Fibroblast of the aortic adventitia (primary cell): ENCODE measurements at places on chromosomes 2 and 18. TPM values are rescaled to one million over a fixed set of nuclear protein-coding genes. Genes with fewer than 3 reads are reported as not detected.

The XIRP2 gene
- 0.09 TPM in 1 of 2 replicates, not detected in the other for total RNA-seq

DNA sequence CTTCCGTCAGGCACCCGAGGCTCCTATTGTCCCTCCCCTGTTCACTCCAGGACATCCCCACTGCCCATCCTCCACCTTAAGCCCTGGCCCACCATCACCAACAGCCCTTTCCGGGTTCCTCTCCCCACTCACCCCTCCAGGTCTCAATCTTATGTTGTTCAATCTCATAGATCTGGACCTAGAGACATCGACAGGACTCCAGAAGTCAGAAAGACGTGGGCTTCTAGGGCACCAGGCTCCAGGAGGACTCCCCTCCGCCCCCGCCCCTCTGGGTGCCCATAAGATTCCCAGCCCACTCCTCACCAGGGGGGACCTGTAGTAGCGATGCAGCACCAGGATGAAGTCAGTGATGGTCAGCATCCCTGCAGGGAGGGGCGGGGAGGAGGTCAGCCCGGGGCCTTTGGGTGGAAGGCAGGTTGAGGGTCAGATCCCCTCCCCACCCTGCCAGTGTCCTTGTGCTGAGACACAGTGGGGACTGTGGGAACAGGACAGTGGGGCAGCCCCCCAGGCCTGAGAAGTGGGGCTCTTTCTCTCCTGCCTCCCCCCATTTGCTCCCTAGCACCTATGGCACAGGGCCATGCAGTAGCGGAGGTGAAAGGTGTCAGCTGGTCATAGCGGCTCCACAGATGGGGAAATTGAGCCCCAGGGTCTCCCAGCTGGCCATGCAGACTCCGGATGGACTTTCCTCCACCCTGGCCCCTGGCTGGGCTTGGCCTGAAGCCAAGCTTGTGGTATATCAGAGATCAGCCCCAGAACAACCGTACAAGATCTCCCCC is 3.7 kb downstream of the PRKAG3 start:
- no peak for DNase-seq

DNA sequence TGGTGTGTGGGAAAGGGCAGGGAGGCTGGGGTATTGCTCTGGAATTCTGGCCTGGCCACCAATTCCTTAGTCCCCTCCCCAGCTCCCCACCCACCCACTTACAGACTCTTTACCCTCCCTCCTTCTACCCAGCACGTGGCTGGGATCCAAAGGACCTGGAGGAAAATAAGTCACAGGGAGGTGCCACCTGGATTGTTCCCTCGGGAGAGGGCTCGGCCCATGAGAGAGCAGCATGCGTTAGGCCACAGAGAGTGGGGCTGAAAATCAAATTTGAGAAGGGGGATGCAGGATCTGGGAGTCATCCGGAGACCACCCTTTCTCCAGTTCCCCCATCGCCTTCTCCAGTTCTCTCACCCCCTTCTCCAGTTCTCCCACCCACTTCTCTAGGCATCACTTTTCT is 3.0 kb downstream of the ASPRV1 start:
- DNase-seq, result no peak

- peak; percentile 10 for DNase-seq
These were observed 294.7 kb downstream of the MEIS1 start for GRCh38 chr2:66729416-66730330.

- no peak for DNase-seq
These were observed 1.7 kb downstream of the TMEM18 start for GRCh38 chr2:675460-675859.

DNA sequence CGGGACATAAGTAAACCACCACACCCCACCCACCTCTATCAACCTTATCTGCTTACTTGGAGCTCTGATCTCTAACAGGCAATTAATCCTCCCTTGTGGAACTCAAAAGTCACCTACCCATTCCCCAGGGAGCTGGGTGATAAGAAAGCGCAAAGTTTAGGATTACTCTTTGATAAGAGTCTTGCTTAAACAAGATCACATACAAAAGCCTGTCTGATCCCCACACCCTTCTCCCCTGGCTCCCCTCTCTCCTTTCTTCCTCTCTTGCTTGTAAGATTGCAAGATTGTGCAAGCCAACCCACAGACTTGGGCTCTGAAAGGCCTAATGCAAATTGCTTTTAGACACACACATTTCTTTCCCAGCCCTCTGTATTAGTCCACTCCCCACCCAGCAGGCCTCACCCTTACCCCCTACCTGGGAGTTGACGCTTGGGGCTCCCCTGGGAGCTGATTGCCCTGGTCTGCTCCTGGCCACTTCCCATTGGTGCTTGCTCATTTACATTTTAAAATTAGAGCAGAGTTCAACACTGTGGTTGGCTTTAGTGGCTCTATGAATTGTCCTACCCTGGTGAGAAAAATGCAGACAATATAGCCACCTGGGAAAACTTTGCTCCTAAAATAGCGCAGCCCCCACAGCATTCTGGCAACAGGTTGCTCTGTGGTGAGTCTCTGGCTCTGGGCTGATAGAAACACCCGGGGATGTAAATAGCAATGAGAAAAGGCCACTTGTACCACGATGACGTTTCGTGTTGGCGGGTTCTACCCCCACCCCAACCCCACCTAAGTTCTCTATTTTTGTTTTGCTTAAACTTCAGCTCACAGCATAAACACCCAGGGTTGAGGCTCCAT is 92.8 kb upstream of the MSH2 start:
- peak; percentile 76 for DNase-seq

The ARHGAP25 gene
- total RNA-seq, result 0.36 and 2.2 TPM in 2 replicates

The DSC3 gene
- 0.09 and 12.1 TPM in 2 replicates for total RNA-seq

GRCh38 chr2:130183512-130184373 is 1.7 kb downstream of the MZT2B start:
- DNase-seq, result peak; percentile 47

DNA sequence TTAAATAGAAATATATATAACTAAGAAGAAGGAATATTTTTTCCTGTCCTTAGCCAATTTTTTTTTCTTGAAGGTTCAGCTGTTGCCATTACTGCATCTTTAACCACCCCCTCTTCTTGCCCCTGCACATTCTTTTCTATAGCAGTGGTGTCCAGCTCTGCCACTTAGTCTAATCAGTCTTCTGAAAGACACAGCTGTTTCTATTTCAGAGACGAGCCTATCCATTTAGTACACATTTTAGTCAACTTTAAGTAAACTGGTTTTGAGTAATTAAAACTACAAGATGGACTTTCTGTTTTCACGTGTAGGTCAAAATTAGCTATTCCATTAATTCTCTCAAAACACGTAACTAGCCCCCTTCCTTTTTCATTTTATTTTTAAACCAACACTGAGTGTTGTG is 21.0 kb downstream of the SPOPL start:
- DNase-seq, result no peak

The CLEC4F gene
- total RNA-seq, result not detected in 2 replicates

GRCh38 chr18:35043207-35043606 is 2.0 kb downstream of the MAPRE2 start:
- no peak for DNase-seq

DNA sequence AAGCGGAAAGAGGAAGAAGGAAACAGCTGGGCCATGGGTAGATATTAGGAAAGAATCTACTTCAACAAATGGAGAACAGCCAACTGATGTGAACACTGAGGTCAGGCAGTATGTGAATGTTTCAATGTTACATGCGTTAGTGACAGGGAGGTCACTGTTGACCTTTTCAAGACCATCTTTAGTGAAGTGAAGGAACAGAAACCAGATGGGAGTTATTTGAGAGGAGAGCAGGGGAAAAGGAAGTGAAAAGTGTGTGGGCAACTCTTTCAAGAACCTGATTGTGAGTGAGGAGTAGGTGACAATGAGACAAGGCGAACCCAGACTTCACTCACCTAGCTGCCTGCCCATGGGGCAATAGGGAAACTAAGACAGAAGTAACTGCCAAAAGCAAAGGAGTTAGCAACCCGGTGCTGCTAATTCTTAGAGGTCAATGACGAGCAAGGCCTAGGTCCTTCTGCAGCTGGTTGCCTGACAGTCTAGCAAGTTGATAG is 67.0 kb downstream of the SP3 start:
- DNase-seq, result no peak

DNA sequence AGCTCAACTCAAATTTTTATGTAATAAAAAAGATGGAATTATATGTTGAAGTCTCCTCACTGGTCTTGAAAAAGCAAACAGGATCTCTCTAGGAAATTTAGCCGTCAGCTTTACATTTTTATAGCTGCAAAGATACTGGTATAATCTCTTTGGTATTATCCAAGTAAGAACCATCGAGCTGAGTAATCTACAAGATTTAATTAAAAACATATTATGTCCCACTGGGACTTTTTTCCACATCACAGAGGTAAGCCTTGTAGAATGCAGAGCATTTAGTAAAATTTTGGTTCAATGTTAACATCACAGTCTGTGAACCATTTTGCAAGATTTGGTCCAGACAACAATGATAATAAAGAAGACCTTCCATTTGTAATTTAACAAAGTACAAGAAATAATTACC is 162.6 kb upstream of the SLC39A10 start:
- DNase-seq, result peak; percentile 15

- no peak for DNase-seq
These were observed 28.3 kb upstream of the SNED1 start for GRCh38 chr2:240970104-240970503.

GRCh38 chr18:55179835-55180234 is 220.6 kb upstream of the CCDC68 start:
- DNase-seq, result peak; percentile 42

DNA sequence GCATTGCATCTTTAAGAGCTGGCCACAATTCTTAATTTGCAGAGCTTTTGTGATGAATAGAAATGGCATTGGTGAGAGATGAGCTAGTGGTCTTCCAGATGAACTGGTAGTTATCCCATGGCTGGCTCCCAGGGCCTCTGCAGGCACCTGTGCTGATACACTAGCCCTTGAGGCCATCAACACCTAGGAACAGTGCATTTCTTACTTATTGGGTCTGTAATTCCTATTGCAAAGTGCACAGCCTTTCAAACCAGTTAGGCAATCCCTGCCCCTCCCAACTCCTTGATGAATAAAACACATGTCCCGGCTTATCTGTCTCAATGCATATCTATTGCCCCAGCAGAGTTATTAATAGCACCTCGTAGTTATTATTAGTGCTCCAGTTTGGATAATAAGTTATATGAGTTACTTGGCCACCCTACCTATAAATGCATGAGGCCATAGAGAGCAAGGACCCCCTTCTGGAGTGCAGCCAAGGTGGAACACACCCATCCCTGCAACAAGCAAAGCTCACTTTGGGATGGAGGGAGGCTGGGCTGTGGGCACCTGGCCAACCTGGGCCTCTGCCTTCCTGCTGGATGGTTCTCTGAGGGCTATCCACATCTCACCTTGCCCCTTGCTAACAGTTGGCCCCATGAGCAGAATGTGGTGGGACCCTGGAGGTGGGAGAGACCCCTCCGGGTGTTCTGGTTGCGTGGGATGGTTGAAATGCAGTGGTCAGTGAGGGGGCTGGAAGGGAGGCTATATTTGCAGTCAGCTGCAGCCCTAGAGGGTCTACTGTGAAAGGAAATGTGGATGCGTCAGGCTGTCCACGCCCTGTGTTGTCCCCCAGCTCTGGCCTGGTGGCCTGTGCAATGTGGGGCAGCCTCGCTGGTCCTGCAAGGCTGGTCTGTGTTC is 455.9 kb upstream of the HS6ST1 start:
- DNase-seq, result no peak

DNA sequence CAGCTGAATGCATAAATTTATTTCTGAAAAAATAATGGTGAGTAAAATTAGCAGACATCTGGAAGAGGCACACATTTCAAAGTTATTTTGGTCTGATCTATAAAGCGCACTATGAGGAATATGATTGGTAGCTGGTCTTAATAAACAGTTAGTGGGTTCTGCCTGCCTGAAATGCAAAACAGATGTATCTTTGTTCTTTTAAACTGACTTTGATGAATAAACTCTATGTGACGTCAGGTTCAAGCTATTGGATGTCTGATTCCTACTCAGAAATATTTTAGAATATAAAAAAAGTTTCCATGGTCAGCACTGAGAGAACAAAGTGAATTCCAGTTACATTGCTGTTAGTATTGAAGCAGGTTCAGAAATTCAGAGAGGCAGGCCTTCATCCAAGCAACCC is 136.4 kb downstream of the TPGS2 start:
- DNase-seq, result peak; percentile 77

GRCh38 chr2:216015722-216016464 is 2.5 kb upstream of the MREG start:
- no peak for DNase-seq

DNA sequence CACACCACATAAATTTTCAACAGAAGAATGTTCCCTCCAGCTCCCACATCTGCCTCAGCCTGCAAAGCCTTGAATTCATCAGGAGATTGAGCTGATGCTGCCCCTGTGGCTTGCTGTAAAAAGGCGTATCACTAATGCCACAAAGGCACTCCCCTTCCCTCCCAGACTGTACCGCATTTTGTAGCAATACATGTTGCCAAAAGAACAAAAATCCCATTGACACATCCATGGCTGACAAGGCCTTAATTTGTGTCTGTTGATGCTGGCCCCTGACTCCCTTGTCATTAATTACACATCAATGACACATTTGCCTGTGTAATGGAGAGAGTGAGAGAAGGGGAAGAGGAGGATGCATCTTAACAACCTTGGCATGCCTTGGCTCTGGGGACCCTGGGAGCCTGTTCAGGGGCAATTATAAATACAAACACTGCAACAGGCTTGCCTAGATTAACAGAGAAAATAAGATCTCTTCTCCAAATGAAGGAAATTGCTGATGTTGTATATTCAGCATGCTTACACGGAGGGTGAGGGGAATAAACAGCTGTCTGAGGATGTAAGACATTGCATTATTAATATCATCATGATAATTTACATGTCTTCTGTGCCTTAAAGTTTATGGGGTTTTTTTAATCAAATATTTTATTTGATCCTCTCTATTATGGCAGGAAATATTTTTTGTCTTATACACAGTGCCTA is 264.0 kb downstream of the SUCLG1 start:
- DNase-seq, result no peak

GRCh38 chr18:50573679-50574078 is 13.8 kb downstream of the MAPK4 start:
- no peak for DNase-seq

DNA sequence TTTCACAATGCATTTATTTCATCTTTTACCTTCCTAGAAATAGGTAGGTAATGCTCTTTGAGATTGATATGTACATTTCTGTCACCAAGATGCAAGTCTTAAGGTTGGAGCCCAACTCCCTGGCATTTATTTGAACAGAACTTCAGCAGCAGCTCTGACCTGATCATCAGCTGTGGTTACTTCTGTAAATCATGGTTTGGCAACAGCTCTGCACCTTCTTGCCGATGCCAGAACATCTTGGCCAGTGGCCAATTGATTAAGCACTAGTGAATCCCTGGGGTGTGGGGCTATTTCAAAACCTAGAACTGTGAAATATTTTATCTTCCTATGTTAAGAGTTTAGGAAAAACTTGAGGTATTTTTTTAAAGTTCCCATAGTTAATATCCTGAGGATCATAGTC is 124.8 kb upstream of the NYAP2 start:
- peak; percentile 57 for DNase-seq

- no peak for DNase-seq
These were observed 98.2 kb upstream of the CTNNA2 start for GRCh38 chr2:79414690-79415089.
